ENCODE measurements at places on chromosomes 4 and X. TPM values are rescaled to one million over a fixed set of nuclear protein-coding genes. Genes with fewer than 3 reads are reported as not detected.

RPS3A gene
- 4,820 TPM for total RNA-seq

FDCSP gene
- total RNA-seq, result not detected

MAGEA1 gene
- not detected for total RNA-seq

FAM9C gene
- total RNA-seq, result not detected

TGIF2LX gene
- total RNA-seq, result not detected

FOXP3 gene
- total RNA-seq, result 0.71 TPM

PDGFRA gene
- 2.1 TPM for total RNA-seq

MSN gene
- total RNA-seq, result 402 TPM

IL2 gene
- total RNA-seq, result not detected

GDPD2 gene
- 0.07 TPM for total RNA-seq

P2RY8 gene
- total RNA-seq, result not detected

MAGEA8 gene
- total RNA-seq, result not detected

NUP62CL gene
- 1.8 TPM for total RNA-seq

FRG2 gene
- total RNA-seq, result not detected

EDNRA gene
- total RNA-seq, result 11.7 TPM

TENM3 gene
- total RNA-seq, result 11.2 TPM

CENPVL1 gene
- total RNA-seq, result 0.96 TPM

CXCL11 gene
- total RNA-seq, result 0.07 TPM

FMR1 gene
- total RNA-seq, result 22.5 TPM

CSAG2 gene
- not detected for total RNA-seq

RTL9 gene
- total RNA-seq, result under 0.01 TPM

MRFAP1L1 gene
- 36.9 TPM for total RNA-seq

PAGE2B gene
- not detected for total RNA-seq

TLR3 gene
- 7.6 TPM for total RNA-seq

NSUN7 gene
- 8.9 TPM for total RNA-seq

TRIM2 gene
- 80.3 TPM for total RNA-seq

VCX3A gene
- not detected for total RNA-seq

MAP7D2 gene
- 2.0 TPM for total RNA-seq

GPM6B gene
- 0.89 TPM for total RNA-seq

EFNB1 gene
- 56.5 TPM for total RNA-seq

MGAT4D gene
- not detected for total RNA-seq

PCSK1N gene
- 66.6 TPM for total RNA-seq

PASD1 gene
- not detected for total RNA-seq

HTT-AS gene
- not detected for total RNA-seq

MSANTD1 gene
- total RNA-seq, result 0.50 TPM

MAGEA10 gene
- not detected for total RNA-seq

VCX gene
- total RNA-seq, result not detected

ATP2B3 gene
- total RNA-seq, result not detected

GSPT2 gene
- 9.9 TPM for total RNA-seq

H2BW2 gene
- total RNA-seq, result not detected

ADAMTS3 gene
- 3.5 TPM for total RNA-seq

DAPP1 gene
- 29.0 TPM for total RNA-seq

MID1 gene
- 13.5 TPM for total RNA-seq

GLUD2 gene
- 0.55 TPM for total RNA-seq

AGTR2 gene
- 0.33 TPM for total RNA-seq

OCIAD2 gene
- total RNA-seq, result 384 TPM

AMMECR1 gene
- 16.0 TPM for total RNA-seq

TRIM61 gene
- total RNA-seq, result 4.5 TPM

SLC7A11 gene
- total RNA-seq, result 30.1 TPM

GRIA2 gene
- not detected for total RNA-seq

MSX1 gene
- total RNA-seq, result 1.6 TPM

C4orf51 gene
- not detected for total RNA-seq

FAT4 gene
- 2.9 TPM for total RNA-seq
